CD14-positive monocyte (primary cell): ENCODE measurements at places on chromosomes 7 and 10.

- DNase-seq, result no peak
Measured at GRCh38 chr10:114408968-114409444, 4.7 kb upstream of the AFAP1L2 start.

DNA sequence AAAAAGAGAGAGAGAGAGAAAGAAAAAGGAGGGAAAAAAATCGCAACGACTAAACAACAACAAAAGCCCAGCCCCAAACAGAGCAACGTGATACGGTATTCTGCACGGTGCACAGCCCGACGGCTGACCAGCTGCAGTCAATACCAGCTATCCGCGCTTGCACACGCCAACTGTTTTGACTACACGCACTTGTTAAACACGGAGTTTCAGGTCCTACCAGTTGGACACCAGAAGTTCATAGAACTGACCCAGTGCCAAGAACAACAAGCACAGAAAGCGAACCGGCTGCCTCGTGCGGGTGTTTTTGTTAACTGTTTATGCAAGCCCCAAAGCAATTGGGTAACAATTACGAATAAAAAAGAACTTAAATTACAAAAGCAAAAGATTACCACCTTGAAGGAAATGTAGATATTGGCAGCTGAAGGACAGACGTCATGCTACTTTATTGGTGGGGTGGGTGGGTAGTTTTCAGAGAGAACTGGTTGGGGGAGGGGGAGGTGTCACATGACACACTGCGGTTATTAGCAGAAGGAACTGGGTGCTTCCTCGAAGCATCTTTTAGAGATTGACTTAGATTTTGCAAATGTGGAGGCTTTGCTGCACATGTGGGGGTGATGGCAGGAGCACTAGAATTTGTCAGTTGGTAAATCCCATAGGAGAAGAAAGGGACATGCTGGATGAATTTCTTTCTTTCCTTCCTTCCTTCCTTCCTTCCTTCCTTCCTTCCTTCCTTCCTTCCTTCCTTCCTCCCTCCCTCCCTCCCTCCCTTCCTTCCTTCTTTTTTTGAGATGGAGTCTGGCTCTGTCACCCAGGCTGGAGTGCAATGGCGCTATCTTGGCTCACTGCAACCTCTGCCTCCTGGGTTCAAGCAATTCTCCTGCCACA is 110.6 kb upstream of the EFCAB10 start:
- peak; percentile 60 for DNase-seq

DNA sequence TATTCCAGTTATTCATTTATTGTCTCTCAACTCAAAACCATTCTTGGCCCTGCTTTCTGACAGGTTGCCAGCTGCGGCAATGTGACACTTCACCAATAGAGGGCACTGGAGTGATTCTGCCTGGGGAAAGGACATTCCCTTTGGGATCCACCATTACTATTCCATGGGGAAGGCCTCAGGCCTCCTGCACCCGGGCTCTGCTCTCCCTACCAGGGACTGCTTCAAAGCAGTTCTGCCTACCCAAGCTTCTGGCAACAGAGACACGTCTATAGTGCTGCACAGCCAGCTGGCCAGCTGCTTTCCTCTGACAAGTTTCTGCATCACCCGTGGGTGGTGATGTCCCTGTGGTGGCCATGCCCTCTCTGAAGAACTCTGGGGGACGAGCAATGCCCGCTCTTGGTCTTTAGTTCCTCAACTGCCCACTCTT is 163.8 kb downstream of the ELMO1 start:
- DNase-seq, result peak; percentile 25

- no peak for DNase-seq
Measured at GRCh38 chr10:70142555-70142954, 3.9 kb downstream of the TYSND1 start.

- DNase-seq, result no peak
Measured at GRCh38 chr7:101094376-101094775, 9.1 kb downstream of the TRIM56 start.

GRCh38 chr7:26723129-26723528 is 141.3 kb downstream of the SKAP2 start:
- no peak for DNase-seq

- no peak for DNase-seq
Measured at GRCh38 chr10:15223174-15223573, 54.7 kb upstream of the NMT2 start.

DNA sequence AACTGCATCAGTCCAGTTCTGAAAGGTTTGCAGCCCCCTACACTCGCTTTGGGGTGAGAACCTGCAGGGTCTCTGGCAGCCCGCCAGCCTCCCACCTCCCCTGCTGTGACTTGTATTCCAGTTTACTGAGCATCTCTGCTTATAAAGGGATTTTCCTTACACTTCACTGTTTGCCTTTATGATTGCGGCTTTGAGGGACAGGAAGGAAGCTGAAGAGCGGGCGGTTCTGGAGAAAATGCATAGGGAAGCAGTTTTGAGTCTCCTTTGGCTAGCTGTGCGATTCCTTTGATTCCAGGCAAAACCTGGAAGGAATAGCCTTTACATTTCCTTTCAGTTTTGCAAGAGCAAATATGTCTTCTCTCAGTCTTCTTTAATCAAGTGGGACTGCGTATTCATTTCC is 65.0 kb upstream of the TRIM8 start:
- DNase-seq, result no peak

DNA sequence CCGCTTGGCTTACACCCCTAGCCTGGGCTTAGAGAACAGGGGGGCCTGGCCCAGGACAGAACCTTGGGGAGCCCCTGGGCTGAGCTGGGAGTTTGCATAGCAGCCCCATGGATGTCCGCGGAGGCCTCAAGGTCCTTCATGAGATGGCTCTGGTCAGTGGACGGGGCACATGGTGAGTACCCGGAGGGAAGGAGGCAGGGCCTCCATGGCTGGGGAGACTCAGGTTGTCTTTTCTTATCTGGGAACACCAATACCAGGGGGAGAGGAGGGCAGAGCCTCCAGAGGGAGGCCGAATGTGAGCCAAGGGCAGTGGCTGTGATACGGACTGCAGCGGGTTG is 64.8 kb downstream of the GLRX3 start:
- DNase-seq, result no peak

DNA sequence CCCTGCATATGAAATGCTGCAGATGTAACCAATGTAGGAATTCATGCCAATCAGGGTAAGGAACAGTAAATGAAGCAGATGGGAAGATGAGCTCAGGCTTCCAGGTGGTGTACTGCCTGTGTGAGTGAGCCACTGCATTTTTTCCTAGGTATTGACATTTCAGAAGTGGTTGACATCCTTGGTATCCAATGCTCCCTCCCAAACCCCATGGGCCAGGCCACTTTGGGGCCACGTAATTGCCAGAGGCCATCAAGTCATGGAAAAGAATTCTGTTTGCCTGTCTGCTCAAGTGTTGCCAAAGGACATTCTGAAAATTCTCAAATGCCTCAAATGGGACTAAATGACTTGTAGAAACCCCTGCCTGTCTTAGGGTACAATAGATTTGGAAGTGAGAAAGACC is 384.6 kb downstream of the GATA3 start:
- DNase-seq, result no peak

DNA sequence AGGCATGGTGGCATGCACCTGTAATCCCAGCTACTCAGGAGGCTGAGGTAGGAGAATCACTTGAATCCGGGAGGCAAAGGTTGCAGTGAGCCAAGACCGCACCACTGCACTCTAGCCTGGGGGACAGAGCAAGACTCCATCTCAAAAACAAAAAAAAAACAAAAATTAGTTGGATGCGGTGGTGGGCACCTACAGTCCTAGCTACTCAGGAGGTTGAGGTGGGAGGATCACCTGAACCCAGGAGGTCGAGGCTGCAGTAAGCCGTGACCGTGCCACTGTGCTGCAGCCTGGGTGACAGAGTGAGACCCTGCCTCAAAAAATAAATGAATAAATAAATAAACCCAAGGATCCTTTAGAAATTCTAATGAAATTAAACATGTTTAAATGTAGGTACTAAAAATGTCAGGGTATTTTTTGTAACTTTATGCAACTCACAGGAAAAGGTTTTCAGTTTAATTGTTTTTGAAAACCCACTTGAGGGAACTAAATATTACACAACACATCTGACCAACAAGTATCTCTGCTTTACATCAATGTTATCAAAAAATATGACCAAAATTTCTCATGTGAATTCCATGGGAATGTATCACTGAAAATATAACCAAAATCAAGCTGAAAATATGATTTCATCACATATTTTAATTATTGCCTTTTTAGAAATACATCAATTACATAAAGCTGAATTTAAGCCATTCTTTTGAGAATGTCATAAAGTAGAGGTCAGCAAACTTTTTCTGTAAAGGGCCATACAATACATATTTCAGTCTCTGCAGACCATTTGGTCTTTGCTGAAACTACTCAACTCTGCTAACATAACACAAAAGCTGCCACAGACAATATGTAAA is 23.9 kb downstream of the UPF2 start:
- no peak for DNase-seq

DNA sequence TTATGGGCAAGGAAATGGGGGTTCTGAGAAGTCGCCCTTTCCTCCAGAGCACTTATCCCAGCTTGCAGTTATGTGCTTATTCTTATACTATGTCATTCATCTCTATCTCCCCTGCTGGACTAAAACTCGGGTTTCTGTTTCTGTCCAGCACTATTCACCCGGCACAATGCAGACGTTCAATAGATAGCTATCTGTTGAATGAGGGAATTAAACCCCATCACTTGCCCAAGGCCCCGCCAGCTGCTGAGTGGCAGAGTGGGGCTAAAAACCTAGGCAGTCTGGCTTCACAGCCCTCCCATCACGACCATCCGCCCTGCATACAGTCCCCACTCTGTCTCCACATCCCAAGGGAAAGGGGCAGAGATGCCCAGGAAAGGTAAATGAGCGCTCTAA is 5.4 kb downstream of the SLIT1 start:
- DNase-seq, result no peak

DNA sequence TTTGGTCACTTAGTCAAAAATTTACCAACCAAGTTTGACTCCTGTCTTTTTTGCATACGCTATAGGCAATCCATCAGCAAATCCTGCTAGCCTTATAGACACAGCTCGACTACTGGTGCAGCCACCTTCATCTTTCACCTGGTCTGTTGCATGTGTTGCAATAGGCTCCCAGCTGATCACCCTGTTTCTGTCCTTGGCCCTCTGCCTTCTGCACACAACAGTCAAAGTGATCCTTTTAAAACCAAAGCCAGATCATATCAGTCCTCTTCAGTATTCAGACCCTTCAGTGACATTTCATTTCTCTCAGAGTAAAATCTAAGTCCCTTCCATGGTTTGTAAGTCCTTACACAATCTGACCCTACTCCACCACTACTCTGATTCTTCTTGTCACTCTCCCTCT is 10.9 kb upstream of the CDK6 start:
- no peak for DNase-seq

- no peak for DNase-seq
Measured at GRCh38 chr7:27148756-27149641, 1.4 kb upstream of the HOXA6 start.

- DNase-seq, result peak; percentile 33
Measured at GRCh38 chr10:110207805-110208613, 604 bp downstream of the MXI1 start.

DNA sequence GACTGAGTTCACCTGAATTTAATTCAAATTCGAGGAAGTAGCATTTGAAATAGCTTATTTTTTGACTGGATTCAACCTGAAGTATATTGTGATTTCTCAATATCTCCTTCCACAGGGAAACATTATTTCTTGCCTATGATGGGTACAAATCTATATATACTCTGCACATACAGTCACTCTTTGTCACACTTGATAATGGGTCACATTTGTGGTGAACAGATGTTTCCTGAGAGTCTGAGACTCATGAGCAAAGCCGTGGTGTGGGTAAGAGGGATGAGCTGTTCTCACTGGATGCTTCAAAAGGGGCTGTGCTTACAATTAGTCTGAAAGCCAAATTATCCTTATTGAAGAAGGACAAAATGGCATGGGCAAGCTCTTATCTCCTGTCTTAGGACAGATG is 18.0 kb upstream of the TBXAS1 start:
- no peak for DNase-seq

GRCh38 chr10:3783316-3783681 is 1.7 kb downstream of the KLF6 start:
- peak; percentile 62 for DNase-seq

DNA sequence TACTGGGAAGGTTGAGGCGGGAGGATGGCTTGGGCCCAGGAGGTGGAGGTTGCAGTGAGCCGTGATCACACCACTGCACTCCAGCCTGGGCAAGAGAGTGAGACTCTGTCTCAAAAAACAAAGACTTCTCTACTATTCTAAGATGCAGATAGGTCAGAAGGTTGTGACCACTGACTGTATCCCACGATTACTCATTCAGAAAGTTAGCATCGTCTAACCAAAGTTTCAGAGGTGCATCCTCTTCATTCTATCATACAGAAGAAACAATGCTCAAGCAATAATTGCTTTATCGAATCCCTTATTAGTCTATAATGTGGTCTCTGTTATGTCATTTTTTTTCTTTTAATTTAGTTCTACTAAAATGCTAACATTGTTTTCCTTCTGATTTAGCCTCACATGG is 348.7 kb upstream of the LRGUK start:
- DNase-seq, result no peak

- no peak for DNase-seq
Measured at GRCh38 chr7:50733552-50733951, 49.1 kb downstream of the GRB10 start.

DNA sequence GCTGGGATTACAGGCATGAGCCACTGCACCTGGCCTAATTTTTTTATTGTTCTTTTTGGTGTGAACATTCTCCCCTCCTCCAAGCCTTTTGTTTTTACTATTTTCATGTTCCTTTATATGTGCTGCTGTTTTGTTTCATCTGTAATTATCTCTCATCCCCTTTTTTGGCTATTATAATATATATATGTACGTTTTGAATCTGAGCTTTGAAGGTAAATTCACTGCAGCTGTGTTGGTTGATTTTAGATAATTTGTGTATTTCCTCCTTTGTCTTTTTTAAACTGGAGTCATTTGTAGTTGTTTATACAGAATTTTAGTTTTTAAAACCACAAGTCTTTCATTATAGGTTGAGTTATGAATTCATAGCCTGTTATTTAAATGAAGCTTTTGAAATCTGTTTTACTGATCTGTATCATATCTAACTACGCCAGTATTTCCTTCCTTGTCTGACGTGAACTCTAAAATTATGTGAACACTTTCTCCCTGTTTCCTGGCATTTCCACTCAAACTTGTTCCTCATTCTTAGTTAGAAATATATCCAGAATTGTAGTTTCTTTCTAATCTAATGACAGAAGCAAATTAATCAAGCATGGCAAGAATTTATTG is 54.9 kb downstream of the PTEN start:
- DNase-seq, result no peak

- no peak for DNase-seq
Measured at GRCh38 chr10:3474266-3474665, 301.7 kb upstream of the PITRM1 start.

DNA sequence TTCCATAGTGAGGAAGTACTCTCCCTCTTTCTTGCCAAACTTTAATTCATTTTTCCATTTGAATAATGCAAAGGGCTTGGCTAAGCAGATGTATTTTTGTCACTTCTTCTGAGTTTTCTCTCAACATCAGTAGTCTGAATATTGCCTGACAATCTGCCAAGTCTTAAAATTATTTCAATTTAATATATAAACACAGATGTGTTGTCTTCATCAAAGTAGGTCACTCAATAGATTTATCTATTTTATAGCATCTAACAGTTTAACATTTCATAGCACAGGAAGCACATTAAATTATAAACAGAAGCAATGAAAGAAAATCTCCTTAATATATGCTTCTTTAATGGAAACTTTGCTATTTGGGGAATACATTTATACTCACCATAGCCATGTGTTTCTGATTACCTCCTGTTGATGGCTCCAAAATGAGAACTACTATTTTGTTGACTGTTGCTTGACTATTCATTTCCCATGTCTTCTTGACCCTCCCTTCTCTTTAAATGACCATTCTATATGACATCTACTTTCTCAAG is 4.5 kb downstream of the CPED1 start:
- no peak for DNase-seq

GRCh38 chr7:149777551-149778326 is 4.4 kb upstream of the ZNF467 start:
- DNase-seq, result no peak
